ENCODE measurements at places on chromosomes 2 and 18. TPM values are rescaled to one million over a fixed set of nuclear protein-coding genes. Genes with fewer than 3 reads are reported as not detected.

EGR4 gene
- 0.14 TPM for total RNA-seq

DNA sequence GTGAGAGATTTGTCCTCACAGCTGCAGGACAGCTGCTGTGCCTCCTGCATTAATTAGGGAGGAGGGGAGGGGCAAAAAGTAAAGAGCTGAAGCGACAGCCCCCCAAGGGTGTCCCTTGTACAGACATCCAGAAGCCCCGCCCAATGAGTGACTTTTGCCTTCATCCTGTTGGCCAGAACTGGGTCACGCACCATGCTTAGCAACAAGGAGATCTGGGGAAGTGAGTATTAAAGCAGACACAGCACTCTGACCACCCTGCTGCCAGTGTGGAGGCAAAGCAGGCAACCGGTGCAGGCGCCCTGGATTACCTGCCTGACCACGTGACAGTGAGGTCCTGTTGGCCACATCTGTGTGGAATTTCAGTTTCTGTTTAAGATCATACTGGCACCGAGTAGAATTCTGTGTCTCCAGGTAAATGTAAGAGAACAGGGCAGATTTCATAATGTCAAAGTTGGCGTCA, 21.5 kb upstream of the BIN1 start:
- H3K27me3 ChIP-seq = no peaks in the 10 kb centered on the region
- H3K36me3 ChIP-seq = no peaks in the 10 kb centered on the region
- no peak overlapping the region for H3K27ac ChIP-seq
- H3K4me3 ChIP-seq = no peak overlapping the region

DNA sequence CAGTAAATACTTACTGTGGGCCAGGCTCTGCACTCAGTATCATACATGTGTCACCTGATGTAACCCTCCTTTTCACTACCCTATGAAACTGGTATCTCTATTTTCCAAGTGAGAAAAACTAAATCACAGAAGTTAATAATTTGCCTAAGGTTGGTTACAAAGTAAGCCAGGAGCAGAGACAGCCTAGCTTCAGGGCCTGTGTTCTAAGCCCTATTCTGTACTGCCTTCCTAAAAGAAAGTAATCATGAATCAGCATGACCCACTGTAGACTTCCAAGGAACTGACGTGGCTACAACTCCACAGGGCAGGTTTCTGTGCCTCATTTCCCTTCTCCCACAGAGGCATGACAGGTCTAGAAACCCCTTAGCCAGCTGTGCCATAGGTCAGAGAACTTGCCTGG, 14.3 kb downstream of the ZNF142 start:
- no peak for DNase-seq
- no peak overlapping the region for H3K27ac ChIP-seq
- peaks cover 88% of the 10 kb centered on the region for H3K36me3 ChIP-seq
- no peak overlapping the region for H3K4me3 ChIP-seq

- H3K36me3 ChIP-seq = no peaks in the 10 kb centered on the region
- no peak for DNase-seq
- H3K27ac ChIP-seq = no peak overlapping the region
- no peaks in the 10 kb centered on the region for H3K27me3 ChIP-seq
- H3K4me3 ChIP-seq = no peak overlapping the region
Observed at GRCh38 chr2:143907801-143908200, 612.1 kb downstream of the ZEB2 start.

- no peaks in the 10 kb centered on the region for H3K36me3 ChIP-seq
- H3K4me3 ChIP-seq = no peak overlapping the region
- peaks cover 35% of the 10 kb centered on the region for H3K4me1 ChIP-seq
Observed at GRCh38 chr2:28347193-28347592, 45.5 kb upstream of the FOSL2 start.

- no peak overlapping the region for H3K4me3 ChIP-seq
- no peaks in the 10 kb centered on the region for H3K27me3 ChIP-seq
- no peak overlapping the region for H3K27ac ChIP-seq
Observed at GRCh38 chr2:230323385-230324106, 3.4 kb upstream of the SP140L start.

DNA sequence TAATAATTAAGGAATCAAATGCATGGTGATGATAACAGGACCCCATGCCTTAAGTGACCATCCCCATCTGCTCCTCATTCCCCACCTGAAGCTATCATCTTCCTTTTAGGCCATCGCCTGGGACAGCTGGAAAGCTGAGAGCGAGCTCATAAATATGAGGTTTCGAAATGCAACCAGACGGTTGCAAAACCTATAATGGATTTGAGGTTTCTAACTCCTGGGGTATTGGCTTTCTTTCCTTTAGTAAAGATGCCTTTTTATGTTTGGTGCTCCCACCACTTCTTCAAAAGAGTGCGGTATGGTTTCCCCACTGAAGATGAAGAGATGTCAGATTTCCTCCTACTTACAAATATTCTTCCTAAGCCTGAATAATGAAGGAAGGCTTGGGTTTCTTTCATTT, 1589.5 kb upstream of the PIK3C3 start:
- no peaks in the 10 kb centered on the region for H3K27me3 ChIP-seq
- H3K4me3 ChIP-seq = no peak overlapping the region
- DNase-seq = no peak
- no peak overlapping the region for H3K27ac ChIP-seq
- no peaks in the 10 kb centered on the region for H3K4me1 ChIP-seq

- H3K4me3 ChIP-seq = no peak overlapping the region
- no peaks in the 10 kb centered on the region for H3K27me3 ChIP-seq
- H3K27ac ChIP-seq = no peak overlapping the region
- no peak for DNase-seq
- no peaks in the 10 kb centered on the region for H3K36me3 ChIP-seq
- no peaks in the 10 kb centered on the region for H3K4me1 ChIP-seq
Observed at GRCh38 chr2:236483102-236483501, 86.5 kb upstream of the ACKR3 start.

DNA sequence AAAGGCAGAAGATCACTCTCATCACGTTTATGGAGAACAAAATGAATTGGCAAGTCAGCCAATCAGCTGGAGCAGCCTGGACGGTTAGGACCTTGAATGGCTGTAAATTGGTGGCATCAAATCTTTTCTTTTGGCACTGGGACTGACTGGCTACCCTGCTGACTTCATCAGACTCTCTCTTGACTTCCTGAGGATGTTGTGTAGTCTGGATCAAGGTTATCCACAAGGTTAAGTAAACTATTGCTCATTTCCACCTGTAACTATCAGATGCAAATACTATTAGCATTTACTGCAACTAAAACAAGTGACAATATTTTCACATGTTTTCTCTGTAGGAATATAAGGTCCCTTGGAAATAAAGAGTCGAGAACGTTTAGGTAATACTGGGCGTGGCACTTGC, 134.3 kb upstream of the RASGRP3 start:
- H3K36me3 ChIP-seq = no peaks in the 10 kb centered on the region
- H3K27me3 ChIP-seq = no peaks in the 10 kb centered on the region
- DNase-seq = no peak
- H3K4me1 ChIP-seq = no peaks in the 10 kb centered on the region

DNA sequence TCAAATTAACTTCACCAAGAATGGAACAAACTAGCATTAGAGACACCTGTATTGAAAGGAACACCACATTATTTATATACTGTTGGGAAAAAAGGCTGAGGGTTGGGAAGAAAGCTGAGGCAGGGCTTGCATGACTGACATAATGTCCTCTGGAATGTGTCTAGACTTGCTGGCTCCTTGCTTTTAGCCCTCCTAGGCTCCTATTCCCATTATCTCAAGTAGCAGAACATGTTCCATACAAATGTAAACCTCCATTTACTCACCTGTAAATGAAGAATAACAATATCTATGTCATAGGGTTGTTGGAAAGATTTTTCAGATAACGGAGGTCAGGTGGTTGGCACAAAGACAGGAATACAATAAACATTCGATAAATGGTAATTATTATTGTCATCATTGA, 976 bp upstream of the ACADL start:
- H3K4me1 ChIP-seq = peaks cover 5% of the 10 kb centered on the region
- no peak overlapping the region for H3K4me3 ChIP-seq
- no peaks in the 10 kb centered on the region for H3K36me3 ChIP-seq

PROC gene
- total RNA-seq = not detected

DNA sequence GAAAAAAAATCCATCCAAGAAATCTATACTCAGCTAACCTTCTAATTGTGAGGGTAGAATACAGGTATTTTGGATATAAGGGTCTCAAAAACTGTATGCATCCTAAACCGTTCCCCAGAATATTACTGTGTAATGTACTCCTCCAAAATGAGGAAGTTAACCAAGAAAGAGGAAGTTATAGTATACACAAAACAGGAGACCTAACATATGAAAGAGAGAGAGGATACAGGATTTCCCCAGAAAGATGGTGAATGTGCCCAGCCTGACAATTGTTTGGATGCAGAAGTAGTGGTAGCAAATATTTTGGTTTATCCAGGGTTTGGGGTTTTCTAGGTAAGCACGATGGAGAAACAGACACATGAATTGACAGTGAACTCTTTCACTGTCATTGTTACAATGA, 50.6 kb downstream of the GALNT3 start:
- no peaks in the 10 kb centered on the region for H3K27me3 ChIP-seq
- DNase-seq = peak; percentile 8
- H3K27ac ChIP-seq = no peak overlapping the region
- no peaks in the 10 kb centered on the region for H3K4me1 ChIP-seq
- H3K36me3 ChIP-seq = no peaks in the 10 kb centered on the region

GRCh38 chr2:218607436-218608115, at the start of gene PLCD4:
TSS of gene PLCD4 (plus strand) at chr2:218607899. CDS start at chr2:218615740, 7,841 bp downstream.
- no peaks in the 10 kb centered on the region for H3K4me1 ChIP-seq
- no peak within 1 kb of the TSS for H3K4me3 ChIP-seq
- H3K27ac ChIP-seq = no peak within 1 kb of the TSS
- H3K36me3 ChIP-seq = no peaks in the 10 kb centered on the region
- DNase-seq = no peak

GRCh38 chr2:226023383-226023782, 623.9 kb downstream of the NYAP2 start:
- H3K36me3 ChIP-seq = no peaks in the 10 kb centered on the region
- no peak overlapping the region for H3K4me3 ChIP-seq
- no peaks in the 10 kb centered on the region for H3K4me1 ChIP-seq

GRCh38 chr2:203982276-203982675, 45.7 kb downstream of the ICOS start:
- no peaks in the 10 kb centered on the region for H3K36me3 ChIP-seq
- no peak for DNase-seq
- peaks cover 3% of the 10 kb centered on the region for H3K4me1 ChIP-seq
- H3K27me3 ChIP-seq = no peaks in the 10 kb centered on the region

CRYGD gene
- not detected for total RNA-seq

DNA sequence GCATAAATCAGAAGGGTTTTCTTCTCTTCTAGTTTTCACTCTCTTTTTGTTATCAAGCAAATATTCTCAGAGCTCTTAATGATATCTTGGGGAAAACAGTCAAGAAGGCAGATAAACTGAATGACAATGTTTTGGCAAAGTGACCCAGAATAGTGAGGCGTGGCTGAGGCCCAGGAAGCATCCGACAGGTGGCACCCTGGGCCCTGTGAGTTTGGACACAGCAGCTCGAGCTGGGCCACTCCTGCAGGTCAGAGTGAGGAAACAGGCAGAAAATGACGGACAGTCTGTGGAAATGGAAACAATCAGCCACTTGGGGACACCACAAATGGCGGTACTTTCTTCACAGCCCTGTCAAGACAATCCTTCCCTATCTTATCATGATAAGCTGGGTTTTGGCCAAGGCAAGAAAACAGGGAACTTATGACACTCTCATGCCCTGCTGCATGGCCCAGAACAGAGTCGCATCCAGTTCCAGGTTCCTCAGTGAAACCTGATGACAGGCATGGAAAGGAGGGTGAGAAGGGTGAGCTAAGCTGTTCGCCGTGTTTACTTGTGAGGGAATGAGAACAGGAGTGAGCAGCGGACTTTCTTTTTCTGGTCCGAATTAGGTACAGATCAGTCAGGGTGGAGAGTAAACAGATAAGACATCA, 32.1 kb downstream of the MRPL44 start:
- no peaks in the 10 kb centered on the region for H3K27me3 ChIP-seq
- DNase-seq = no peak
- no peaks in the 10 kb centered on the region for H3K4me1 ChIP-seq
- H3K36me3 ChIP-seq = no peaks in the 10 kb centered on the region
- no peak overlapping the region for H3K4me3 ChIP-seq

DNA sequence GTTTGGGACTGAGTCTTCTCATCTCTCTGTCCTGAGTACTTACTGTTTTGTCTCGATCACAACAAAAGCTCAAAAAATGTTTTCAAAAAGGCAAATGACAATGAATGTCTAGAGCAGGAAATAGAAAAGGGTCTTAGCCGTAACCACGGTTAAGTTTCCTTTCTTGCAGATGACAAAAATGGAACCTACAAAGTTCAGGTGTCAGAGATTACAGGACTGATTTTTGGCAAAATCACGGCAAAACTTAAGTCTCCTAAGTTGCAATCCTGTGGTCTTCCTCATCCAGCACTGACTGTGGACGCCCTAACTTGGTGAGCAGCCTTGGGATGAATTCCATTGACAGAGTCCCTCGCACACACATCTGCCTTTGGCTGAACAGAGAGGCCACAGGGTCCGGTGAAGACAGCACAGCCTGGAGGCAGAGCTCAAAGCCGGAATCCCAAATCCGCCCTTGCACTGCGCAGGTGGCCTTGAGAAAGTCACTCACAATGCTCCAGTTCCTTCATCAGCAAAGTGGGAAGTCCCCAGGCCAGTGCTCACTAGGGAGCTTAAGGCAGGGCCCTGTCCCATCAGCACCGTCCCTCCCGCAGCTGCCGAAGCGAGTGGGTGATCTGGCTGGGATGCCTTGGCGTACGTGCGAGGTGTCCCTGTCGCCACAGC, 55.2 kb downstream of the EIPR1 start:
- H3K27ac ChIP-seq = no peak overlapping the region
- H3K36me3 ChIP-seq = peaks cover 28% of the 10 kb centered on the region
- H3K4me1 ChIP-seq = no peaks in the 10 kb centered on the region
- H3K4me3 ChIP-seq = no peak overlapping the region

AGXT gene
- total RNA-seq = not detected

RANBP2 gene
- total RNA-seq = 186 TPM

PRSS56 gene
- total RNA-seq = not detected

NCKAP5 gene
- total RNA-seq = not detected

- H3K4me1 ChIP-seq = no peaks in the 10 kb centered on the region
- DNase-seq = no peak
- no peak overlapping the region for H3K4me3 ChIP-seq
- H3K27me3 ChIP-seq = peaks cover 6% of the 10 kb centered on the region
- H3K27ac ChIP-seq = no peak overlapping the region
Observed at GRCh38 chr2:171541202-171541887, 19.1 kb downstream of the CYBRD1 start.

SERPINB11 gene
- not detected for total RNA-seq

ANKRD62 gene
- total RNA-seq = not detected

DNA sequence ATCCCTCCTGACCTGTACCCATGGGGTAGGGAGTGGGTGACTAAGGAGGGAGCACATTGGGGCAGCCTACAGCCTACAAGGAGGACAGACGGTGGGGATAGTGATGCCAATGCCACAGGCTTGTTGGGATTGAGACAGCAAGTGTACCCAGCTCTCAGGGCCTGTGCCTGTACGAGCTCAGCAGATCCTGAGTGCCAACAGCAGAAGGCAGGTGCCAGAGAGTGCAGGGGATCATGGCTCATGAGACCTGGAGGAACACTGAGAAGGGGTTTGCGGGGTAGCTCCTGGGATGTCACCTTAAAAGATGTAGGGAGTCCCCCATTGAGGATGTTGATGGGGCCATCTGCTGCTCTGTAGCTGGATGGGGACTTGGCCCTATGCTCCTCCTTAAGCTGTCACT, 10.3 kb upstream of the SNED1 start:
- H3K36me3 ChIP-seq = no peaks in the 10 kb centered on the region
- DNase-seq = no peak
- H3K27me3 ChIP-seq = no peaks in the 10 kb centered on the region
- peaks cover 6% of the 10 kb centered on the region for H3K4me1 ChIP-seq
